Renal cortex interstitium (tissue), 15 donors: ENCODE measurements at places on chromosomes 16 and 17.

DNA sequence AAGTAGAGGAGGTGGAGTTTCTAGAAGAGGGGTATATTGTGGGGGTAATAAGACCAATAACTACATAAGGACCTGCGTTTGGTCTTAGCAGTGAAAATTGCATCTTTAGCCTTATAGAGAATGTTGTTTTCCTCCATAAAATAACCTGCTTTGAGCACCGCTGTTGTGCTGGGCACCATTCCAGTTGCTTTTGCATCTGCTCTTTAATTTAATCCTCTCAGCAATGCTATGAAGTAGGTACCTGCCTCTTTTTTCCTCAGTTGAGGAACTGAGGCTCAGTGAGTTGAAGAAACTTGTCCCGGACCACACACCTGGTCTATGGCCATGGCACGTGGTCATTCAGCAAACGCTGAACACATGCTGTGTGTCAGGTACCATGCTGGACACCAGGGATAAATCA lies 238.1 kb downstream of the MSI2 start:
- DNase-seq: no peak

DNA sequence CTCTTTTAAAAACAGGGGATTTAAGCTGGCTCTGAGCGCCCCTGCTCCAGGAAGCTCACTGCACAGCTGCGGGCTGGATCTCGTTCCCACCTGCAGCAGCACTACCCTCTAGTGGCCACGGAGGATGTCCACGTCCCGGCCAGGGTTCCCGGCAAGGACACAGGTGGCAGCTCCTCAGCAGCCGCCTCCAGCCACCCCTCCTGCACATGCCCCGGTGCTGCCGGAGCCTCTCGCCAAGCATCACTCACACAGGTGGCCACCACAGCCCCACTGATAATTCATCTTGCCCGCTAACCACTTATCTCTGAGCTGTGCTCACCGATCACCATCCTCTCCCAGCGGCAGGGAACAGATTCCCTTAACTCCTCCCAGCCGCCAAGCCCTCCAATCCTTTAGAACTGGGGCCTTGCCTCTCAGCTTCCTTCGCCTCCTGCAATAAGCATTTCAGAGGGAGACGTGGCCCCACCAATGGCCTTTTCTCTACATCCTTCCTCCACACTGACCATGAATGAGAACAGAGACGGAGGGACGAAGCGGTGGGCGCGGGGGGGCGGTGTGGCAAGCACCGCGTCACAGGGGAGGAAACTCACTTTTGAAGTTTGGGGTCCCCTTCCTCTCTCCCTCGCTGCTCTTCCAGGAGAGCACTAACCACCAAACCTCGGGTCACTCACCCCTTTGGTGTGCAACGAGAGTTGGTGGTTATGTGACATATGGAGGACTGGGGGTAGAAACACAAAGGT lies 222.1 kb downstream of the RBFOX3 start:
- no peak for DNase-seq

- no peak for DNase-seq
These were observed 109.3 kb upstream of the METRNL start for GRCh38 chr17:82970067-82970466.

GRCh38 chr16:78364556-78364880 lies 265.1 kb downstream of the WWOX start:
- DNase-seq: no peak

DNA sequence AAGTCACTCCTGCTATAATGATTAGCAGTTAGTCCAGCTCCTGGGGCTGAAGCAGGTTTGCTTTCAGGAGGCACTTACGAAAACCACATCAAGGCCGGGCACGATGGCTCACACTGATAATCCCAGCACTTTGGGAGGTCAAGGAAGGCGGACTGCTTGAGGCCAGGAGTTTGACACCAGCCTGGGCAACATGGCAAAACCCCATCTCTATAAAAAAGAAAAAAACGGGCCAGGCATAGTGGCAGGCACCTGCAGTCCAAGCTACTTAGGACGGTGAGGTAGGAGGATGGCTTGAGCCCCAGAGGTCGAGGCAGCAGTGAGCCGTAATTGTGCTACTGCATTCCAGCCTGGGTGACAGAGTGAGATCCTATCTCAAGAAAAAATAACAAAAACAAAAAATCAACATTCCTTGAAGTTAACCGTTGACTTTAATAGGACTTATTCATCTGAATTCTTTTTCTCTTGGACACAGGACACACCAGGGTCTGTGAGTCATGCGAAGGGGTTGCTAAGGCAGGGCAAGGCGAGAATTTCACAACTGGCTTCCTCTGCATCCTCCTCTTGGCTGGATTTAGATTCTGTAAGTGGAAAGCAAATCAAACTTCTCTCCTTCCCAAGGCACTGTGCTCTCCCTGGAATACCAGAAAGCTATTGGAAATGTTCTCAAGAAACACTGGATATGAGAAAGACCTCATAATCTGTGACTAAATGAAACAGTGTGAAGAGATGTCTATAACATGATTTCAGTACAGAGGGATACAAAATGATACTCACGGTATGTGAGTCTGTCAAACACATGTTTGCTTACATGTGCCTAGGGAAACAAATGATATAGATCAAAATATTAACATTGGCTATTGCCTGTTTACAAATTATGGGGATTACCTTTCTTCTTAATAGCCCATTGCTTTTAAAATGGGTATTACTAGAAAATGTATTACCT lies 99.5 kb downstream of the SYCE1L start:
- DNase-seq: no peak

DNA sequence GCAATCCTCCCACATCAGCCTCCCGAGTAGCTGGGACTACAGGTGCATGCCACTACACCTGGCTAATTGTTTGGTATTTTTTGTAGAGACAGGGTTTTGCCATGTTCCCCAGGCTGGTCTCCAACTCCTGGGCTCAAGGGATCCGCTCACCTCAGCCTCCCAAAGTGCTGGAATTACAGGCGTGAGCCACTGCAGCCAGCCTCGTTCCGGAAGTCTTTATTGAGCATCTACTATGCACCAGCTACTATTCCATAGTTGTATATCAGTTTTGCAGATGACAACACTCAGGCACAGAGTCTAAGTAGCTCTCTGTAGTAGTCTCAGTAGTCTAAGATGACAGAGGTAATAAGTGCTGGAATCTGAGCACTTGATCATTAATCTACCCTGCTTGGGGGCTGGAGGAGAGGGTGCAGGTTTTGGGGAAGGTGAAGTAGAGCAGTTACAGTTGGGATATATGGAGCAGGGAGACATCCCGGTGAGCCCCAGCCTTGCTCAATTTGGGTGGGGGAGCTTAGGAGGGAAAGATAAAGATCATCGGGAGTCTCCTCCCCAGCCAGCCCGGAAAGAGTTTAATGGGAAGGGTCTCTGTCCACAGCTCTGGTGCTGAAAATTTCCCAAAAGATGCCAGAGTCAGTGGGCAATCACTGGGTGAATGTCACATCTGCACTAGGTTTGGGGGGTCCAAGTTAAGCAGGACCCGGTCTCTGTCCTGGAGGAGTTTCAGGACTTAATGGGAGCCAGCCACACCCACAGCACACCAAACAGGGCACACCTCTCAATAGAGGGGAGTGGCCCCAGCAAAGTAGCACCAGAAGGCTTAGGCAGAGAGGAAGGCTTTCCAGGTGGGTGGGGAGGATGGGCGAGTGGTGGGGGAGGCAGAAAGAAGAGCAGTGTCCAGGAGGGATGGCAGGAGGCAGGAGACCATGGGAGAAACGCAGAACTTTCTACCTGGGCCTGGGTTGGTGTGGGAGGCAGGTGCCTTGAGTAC lies 1.7 kb downstream of the OTOP3 start:
- no peak for DNase-seq

DNA sequence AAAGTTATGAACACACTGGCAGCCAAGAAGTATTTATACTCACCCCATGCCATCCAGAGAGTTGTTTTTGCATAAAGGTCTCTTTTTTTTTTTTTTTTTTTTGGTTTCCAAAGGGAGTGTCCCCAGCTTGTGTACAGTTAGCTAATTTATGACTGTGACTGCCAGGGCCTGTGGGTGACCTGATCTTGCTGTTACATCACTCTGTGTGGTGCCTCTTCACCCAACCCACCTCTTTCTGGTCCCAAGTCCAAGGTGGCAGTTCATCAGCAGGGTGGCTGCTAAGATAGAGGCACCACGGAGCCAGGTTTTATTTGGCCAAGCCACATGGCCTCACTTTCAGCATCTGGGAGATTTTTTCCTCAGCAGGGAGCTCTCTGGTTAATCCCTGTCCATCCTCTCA lies at the start of gene NOS2:
TSS of gene NOS2 (minus strand) at position 8 of the 400 bp plus-strand sequence. CDS start 1,720 bp downstream, outside the sequence.
- DNase-seq: no peak

DNA sequence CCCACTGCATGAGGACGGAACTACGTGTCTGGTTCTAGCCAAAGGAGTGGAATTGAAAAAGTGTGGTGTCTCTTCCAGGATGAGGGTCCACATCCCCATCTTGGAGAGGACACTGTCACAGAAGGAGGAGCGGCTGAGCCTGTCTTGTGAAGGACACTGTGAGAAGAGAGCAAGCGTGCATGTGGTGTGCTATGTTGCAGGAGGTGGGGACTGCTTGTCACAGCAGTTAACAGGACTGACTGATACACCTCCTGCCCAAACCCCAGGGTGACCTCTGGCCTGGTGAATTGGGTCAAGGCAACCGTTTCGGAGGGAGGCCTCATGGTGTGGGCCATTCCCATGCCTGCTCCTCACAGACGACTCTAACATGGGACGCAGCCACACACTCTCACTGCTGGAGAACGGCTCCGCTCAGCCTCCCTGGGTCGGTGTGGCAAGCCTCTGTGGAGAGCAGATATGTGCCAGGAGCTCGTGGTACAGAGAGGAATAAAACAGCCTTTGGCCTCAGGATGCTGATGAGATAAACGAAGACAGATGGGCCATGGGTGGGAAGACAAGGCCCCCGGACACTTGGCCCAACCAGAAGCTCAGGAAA lies 56.4 kb upstream of the RBFOX3 start:
- no peak for DNase-seq

DNA sequence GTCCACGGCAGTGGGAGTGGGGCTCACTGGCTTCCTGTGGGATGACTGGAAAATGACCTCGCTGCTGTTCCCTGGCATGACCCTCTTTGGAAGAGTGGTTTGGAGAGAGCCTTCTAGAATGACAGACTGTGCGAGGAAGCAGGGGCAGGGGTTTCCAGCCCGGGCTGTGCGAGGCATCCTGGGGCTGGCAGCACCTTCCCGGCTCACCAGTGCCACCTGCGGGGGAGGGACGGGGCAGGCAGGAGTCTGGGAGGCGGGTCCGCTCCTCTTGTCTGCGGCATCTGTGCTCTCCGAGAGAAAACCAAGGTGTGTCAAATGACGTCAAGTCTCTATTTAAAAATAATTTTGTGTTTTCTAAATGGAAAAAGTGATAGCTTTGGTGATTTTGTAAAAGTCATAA lies 7.8 kb upstream of the RNF213 start:
- DNase-seq: no peak

GRCh38 chr16:72189865-72190371 lies 18.0 kb upstream of the PMFBP1 start:
- DNase-seq: no peak

DNA sequence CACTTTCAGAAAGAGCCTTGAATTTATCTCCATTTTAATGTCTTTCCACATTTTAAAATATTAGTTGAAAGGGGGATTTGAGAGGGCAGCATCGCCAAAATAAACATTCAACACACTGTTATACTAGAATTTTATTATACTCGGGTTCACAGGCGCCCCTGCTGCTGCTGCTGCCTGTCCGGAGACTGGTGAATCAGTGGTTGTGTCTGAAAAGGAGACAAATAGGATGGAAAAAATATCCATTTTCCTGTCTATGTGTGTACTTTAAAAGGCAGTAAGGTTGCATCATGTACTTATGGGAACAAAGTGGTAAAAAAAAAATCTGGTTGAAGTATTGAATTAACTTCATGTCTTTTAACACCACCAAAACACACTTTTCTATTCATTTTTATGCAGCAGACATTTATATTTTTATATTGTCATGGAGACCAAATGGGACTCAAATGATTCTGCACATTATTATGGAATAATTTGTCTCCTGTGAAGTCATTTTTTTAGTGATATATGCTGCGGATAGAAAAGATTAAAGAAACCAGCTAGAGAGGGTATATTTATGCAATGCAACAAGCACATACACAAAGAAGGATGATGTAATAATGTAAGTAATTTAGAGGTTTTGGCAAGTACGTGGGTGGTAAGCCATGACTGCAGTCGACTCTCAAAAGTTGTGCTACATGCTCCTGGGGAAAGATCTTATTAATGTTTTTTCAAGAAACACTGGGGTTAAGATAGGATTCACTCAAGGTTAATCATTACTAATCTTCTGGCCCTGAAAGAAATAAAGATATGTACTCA lies 759.0 kb upstream of the SOX9 start:
- DNase-seq: no peak

DNA sequence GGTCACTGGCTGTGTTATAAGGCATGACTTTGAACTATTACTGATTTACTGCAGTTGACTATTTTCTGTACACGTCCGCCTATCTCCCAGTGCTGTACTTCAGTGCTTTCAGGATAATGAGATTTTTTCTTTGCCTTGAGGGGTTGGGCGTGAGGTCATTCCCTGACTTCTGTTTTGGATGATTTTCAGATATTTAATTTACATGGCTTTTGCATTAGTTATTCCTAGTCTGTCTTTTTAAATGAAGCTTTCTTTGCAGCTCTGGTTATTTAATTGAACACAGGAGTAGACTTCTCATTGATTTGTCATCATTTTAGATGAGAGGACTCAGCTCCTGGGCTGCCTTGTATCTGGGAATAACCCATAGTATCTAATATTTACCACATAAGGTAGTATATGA lies 23.7 kb downstream of the WIPF2 start:
- no peak for DNase-seq

DNA sequence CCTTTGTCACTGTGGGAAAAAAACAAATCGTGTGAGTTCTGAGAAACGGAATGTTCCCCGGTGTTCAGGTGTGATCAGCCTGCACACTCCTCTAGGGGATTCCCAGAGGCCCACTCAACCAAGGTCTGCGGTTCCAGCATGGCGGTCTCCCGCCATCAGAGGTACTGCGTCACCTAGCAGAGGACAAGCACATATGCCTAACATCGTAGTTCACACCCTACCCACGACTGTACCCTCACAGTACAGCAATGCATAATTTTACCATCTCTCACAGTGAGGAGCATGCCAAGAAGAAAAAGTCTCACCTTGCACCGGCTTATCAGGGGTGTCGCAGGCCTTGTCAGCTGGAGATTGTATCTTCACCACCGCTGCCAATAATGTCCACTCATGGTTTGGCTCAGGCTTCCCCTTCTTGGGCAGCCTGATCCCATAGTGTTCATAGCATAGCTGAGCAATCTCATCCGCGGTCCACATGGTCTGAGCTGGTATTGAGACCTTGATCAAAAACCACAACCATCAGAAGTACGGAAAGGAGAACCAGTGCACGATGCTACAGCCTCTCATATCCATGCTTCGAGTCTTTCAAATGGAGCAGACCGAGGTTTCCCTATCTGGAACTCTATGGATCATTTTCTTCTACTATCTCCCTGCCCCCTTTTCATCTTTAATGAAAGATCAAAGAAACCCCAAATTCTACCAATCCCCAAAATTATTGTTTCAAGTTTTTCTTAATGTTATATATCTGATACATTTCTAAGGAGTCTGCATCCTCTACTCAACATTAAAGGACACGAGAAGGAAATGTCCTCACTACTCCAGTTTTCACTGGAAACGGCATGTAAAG lies 2.5 kb downstream of the ADAT1 start:
- no peak for DNase-seq

GRCh38 chr16:2035431-2036199 lies 8.9 kb downstream of the NHERF2 start:
- peak; percentile 71 for DNase-seq

GRCh38 chr16:396605-397004 lies 394 bp upstream of the NME4 start:
- no peak for DNase-seq

- no peak for DNase-seq
These were observed 176.5 kb downstream of the SALL1 start for GRCh38 chr16:50974438-50975036.

GRCh38 chr16:1550069-1550468 lies 16.6 kb downstream of the TMEM204 start:
- DNase-seq: no peak

GRCh38 chr16:10387188-10387617 lies 1.3 kb downstream of the ATF7IP2 start:
- no peak for DNase-seq
